ENCODE measurements at places on chromosomes 16 and 17. TPM values are rescaled to one million over a fixed set of nuclear protein-coding genes. Genes with fewer than 3 reads are reported as not detected.
A peak's percentile ranks its signal among the peaks of the same experiment; 100 is the strongest.

DNA sequence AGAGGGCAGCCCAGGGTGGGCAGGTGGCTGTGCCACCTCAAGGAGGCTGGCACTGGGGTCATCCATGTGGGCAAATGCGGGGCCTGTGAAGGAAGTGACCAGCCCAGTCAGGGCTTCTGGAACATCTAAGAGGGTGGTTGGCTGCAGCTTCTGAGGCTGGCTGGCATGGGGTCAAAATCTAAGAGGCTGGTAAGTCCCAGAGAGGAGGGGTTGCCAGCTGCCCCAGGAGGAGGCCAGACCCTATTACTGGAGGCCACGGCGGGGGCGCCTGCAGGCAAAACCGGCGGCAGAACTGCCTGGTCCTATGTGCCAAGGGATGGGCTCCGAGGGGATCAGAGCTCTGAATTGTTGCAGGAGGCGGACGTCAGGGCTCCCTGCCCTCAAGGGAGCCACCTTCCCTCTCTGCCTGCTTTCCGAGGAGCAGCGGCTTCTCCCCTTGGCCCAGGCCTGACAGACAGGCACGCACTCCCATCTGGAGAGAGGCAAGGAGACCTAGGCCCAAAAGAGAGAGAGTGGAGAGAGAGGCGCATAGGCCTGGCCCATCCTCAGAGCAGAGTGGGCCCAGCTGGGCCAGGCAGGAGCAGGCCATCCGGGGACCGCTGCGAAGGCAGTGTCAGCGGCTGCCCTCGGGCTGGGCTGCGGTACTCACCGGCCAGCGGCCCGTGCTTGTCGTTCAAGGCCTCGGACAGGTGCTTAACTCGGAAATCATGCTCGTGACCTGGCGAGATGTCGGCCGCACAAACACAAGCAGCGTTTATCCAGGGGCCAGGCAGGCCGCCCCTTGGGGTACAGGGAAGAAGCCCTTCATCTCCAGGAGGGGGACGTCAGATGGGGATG lies 10.9 kb downstream of the ZACN start:
- no peak for DNase-seq

DNA sequence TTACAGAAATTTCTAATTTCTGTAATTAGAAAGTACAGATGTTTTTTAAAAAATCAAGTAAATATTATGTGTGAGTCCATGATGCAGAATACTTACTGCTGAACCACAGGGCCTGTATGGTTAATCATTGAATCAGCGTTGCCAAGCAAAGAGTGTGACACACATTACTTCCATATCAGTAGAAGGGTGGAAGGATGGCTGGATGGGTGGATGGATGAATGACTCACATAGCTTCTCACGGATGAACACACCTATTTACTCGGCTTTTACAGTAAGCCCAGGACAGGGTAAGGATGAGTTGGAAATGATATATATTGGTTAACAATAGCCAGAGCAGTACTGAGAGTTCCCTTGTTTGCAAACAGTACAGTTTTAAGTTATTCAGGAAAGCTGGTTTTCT lies 495.9 kb upstream of the RBFOX1 start:
- DNase-seq: no peak

- DNase-seq: no peak
Observed at GRCh38 chr16:84312783-84313382, 18.2 kb downstream of the WFDC1 start.

DNA sequence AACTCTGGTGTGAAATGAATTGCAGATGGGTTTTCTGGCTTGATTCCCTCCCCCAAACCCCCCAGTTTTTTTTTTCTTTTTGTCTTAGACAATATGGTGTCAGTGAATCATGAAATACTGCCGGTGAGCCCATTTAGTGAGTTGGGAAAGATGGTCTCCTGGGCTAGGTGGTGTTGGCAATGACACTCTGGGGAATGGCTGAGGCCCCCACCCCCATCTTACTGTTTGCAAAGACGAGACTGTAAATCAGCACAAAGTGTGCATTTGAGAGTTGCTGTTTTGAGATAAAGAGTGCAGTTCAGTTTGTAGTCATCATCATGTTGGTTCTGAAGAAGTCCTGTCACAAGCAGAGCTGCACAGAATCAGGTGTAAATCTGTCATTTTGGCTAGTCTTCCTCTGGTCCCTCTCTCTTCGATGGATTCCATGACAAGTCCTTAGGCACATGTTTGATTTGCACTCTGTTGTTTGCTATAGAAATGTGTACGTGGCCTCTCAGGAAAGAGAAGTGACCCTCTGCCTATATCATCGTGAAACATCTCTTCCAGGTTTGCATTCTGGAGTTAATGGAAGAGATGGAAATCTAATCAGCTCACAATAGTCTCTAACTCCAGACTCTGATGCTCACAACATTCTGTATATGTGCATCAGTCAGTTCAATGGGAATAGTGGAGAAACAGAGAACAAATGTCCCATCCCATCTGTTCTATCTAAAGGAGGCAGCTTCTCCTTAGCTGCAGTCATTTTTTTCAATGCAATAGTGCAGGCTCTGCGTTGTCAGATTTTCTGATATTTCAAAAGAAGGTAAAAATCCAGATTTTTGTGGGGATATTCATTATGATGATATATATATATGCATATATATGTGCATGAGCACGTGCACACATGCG lies 34.6 kb downstream of the RBFOX1 start:
- no peak for DNase-seq

- DNase-seq: no peak
Observed at GRCh38 chr16:57995721-57996405, 4.6 kb downstream of the ZNF319 start.

- no peak for DNase-seq
Observed at GRCh38 chr17:15265131-15265530, at the start of gene PMP22. PMP22 (minus strand) TSS chr17:15265326; CDS start chr17:15260727, 4,599 bp downstream.

- DNase-seq: peak; percentile 72
Observed at GRCh38 chr17:63967953-63968352, 4.8 kb downstream of the SCN4A start.

Gene MED9
- total RNA-seq: 14.3 TPM

GRCh38 chr16:19753815-19754643 lies 36.0 kb downstream of the IQCK start:
- DNase-seq: no peak

- DNase-seq: no peak
Observed at GRCh38 chr17:3753624-3754023, 29.9 kb downstream of the HASPIN start.

Gene PYCARD
- total RNA-seq: 5.7 TPM

Gene ABI3
- 31.1 TPM for total RNA-seq

GRCh38 chr16:10787304-10787703 lies 31.3 kb downstream of the TVP23A start:
- no peak for DNase-seq

GRCh38 chr16:81195885-81196534 lies 42.5 kb upstream of the BCO1 start:
- DNase-seq: no peak

- no peak for DNase-seq
Observed at GRCh38 chr17:83186751-83187421, 107.5 kb downstream of the METRNL start.

DNA sequence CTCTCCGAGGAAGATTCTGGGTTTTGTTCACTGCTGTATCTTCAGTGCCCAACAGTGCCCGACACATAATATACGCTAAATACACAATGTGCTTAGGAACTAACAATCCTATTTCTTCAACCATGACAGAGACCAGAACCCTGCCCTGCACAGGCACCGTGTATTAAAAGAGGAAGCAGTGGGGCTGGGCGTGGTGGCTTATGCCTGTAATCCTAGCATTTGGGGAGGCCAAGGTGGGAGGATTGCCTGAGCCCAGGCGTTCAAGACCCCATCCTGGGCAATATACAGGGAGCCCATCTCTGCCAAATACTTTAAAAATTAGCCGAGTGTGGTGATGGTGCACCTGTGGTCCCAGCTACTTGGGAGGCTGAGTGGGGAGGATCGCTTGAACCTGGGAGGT lies 19.3 kb downstream of the ARL2BP start:
- DNase-seq: no peak

- no peak for DNase-seq
Observed at GRCh38 chr17:55254375-55254774, 10.4 kb upstream of the HLF start.

Gene ZSCAN10
- 0.11 TPM for total RNA-seq

Gene GP1BA
- total RNA-seq: not detected

DNA sequence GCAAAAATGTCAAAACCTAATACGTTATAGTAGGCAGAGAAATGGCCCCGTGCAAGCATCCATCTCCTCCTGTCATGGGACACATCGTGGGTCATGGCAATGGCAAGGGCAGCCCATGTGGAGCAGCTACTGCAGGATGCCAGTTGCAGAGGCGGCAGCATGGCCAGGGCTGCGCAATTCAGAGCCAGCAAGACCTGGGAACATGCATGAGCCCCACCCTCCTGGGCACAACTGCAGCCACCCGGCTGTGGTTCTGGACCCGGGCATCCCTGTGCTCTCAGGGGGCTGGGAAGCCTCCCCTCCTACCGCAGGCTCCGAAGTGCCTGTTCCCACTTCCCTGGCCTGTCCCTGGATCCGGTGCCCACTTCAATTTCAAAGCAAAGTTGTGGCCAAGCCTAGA lies 203.6 kb downstream of the CPPED1 start:
- DNase-seq: no peak

Gene PSME3
- total RNA-seq: 118 TPM

DNA sequence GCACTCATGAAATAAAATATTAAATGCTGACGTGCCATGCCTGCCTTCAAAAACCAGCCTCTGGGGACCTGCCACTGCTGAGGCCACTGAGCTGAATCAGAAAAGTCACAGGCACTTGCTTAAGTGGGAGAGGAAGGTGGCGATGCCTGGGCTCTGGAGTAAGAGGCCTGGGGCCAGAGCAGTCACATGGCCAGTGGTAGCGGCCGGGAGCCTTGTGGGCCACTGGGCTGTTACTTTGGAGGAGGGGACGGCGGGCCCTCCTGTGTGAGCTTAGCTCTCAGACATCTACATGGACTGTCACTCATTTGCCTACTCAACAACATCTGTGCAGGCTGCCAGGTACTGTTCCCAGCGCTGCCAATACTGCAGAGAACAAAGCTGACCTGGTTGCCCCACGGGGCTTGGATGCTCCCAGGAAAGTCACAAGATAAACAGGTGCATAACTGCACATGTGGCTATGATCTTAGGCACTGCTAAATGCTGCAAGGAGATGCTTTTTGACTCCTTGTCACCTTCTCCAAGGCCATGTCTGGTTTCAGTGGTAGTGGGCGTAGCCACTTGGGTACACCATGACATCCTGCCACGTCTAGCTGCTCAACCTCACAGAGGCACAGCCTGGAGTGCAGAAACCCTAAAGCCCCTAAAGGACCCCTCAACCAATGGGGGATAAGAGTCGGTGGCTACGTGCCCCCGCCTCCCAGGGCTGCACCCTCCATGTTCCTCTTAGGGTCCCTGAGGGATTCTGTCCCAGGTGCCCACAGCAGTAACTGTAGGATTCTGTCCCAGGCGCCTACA lies 11.6 kb downstream of the COTL1 start:
- DNase-seq: peak; percentile 56

DNA sequence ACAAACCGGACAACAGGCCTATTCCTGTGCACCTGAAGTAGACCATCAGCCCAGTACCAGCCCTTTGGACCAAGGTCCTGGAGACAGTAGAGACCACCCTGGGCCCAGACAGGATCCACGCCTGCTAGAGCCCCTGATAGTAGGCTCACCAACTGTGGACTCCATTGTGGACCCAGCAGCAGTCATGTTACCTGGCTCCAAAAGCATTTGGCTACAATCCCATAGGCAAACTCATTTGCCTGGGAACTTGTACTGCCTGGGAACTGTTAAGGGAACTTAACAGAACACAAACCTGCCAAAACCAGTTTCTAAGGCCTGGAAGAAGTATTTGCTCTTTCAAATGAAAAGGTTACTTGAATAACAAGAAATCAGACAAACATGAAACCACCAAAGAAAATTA lies 10.0 kb upstream of the ACSM1 start:
- no peak for DNase-seq

DNA sequence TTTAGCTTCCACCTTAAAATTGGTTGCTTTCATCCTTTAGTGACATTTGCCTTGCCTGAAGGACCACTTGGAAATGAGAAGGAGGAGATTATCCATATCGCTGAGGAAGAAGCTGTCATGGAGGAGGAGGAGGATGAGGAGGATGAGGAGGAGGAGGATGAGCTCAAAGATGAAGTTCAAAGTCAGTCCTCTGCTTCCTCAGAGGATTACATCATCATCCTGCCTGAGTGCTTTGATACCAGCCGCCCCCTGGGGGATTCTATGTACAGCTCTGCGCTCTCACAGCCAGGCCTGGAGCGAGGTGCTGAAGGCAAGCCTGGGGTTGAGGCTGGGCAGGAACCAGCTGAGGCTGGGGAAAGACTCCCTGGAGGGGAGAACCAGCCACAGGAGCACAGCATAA lies 11.5 kb upstream of the TMEM106A start:
- DNase-seq: peak; percentile 30

GRCh38 chr17:73462823-73463222 lies 151.0 kb upstream of the CDC42EP4 start:
- DNase-seq: no peak

DNA sequence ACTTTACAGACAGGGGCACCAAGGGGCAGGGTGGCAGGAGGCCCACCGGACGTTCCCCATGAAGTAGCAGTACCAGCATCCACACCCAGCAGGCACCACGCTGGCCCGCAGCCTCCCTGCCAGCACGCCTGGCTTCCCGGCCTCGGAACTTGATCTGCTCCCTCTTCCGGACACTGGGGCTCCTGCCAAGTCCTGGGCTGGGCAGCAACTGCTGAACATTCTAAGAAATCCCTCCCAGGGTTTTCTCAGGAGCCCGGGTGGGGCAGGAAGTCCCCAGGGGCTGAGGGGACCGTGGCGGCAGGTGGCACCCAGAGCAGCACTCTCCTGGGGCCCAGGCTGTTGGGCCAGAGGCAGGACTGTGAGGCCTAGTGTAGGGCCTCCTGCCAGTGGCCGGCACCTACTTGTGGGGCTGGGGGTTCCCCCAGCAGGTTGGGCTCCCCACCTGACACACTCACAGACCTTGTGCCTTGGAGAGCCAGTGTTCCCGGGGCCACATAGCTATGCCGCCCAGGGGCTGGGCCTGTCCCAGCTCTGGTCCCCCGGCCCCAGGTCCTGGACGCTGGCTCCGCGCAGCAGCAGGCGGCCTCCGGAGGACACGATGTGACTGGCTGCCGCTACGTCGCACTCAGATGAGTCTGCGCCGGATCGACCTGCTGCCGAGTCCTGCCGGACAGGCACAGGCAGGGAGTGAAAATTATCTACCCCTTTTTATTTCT lies 86.2 kb upstream of the CBX4 start:
- DNase-seq: no peak

Gene SLC16A5
- total RNA-seq: 6.0 TPM

Gene CDK3
- 5.6 TPM for total RNA-seq

GRCh38 chr17:64115822-64116534 lies 14.0 kb downstream of the ERN1 start:
- no peak for DNase-seq

Gene UBB
- 1,578 TPM for total RNA-seq

DNA sequence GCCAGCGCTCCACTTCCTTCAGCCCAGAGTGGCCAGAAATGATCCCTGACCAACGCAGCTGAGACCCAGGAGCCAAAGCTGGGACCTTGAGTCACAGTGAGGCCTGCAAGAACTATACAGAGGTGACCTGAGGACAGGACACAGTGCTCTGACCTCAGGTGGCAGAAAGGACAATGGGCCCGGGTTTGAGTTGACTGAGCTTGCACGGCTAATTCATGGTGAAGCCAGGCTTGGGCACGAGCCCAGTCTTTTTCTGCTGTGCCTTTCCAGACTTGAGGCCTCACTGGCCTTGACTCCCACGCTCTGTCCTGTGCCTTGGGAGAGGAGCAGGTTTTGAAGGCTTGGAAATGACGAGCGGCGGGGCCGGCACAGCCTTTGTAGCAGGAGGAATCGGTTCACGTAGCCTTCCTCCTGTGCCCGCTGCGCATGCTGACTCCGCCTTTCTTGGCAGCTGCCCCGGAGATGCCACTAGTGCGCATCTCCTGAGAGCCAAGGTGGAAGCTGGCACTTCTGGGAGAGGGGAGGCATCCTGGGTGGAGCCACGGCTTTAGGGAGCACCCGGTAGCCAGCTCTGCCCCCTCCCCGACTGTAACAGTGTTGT lies 34.9 kb downstream of the NDEL1 start:
- DNase-seq: no peak

Gene UMOD
- not detected for total RNA-seq
